ENCODE measurements at places on chromosomes 5 and 9. TPM values are rescaled to one million over a fixed set of nuclear protein-coding genes. Genes with fewer than 3 reads are reported as not detected.

- DNase-seq = no peak
Observed at GRCh38 chr5:5037674-5038073, 102.5 kb upstream of the ADAMTS16 start.

GRCh38 chr5:2184563-2185540 is 302.1 kb upstream of the IRX4 start:
- no peak for DNase-seq

DNA sequence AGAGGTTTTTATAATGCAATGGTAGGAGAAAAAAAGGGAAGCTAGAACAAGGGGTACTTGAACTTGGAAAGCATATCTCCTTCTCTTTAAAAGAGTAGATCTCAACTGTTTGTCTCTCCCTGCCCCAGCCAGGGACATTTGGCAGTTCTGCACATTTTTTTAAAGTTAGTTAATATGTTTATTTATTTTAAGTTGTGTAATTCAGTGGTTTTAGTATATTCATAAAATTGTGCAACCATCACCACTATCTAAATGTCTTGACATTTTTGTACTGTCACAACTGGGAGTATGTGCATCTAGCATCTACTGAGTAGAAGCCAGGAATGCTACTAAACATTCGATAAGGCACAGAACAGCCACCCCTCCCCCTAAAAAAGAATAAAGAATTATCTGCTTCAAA is 103.5 kb upstream of the DPYSL3 start:
- DNase-seq = no peak

Gene FUT7
- 1.1 TPM for total RNA-seq

DNA sequence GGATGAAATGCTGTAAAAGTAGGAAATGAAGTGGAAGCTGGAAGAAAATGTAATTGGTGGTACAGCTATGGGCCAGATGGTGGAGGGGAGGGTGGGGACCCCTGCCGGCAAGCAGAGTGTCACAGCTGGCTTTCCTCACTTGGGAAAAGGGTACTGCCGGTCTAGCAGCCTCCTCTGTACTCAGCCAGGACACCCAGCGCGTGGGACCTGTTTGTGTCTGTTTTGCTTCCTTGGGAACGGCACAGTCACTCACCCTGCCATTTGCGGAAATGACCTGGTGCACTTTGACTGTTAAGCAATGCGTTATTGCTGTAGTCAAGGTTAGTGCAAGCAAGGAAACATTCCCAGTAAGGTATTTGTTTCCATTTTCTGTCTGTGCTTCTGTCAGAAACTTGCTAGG is 10.1 kb downstream of the TMEM252 start:
- DNase-seq = peak; percentile 82

DNA sequence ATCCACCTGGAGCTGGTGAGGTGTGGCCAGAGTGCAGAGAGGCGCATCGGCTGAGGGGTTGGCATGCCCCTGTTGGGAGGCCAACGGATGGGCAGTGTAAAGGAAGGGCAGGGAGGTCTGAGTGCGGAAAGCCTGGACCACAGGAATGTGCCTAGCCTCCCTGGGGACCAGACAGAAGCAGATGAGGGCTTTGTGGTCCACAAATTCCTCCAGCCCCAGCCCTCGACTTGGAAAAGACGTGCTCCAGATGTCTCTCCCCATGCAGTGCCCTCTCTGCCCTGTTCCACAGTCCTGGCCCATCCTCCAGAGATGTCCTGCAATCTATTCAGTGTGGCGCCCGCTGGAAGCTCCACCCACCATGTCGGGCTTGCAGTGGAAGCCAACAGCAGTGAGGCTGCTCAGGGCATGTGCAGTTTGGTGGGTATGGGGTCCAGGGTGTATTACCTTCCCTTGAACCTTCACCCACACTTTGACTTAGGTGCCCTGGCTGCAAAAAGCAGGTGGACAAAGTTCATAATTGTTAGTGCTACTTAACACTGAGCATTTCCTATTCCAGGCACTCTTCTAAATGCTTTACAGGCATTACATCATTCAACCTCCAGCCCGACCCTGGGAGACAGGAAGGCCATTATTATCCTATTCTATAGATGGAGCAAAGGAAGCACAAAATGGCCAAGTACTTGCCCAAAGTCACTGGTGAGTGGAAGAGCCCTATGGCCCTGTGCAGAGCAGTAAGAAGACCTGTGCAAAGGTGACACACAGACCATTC is 120.2 kb upstream of the SLC25A48 start:
- DNase-seq = no peak

- DNase-seq = no peak
Observed at GRCh38 chr5:162664846-162665245, 597.3 kb downstream of the GABRG2 start.

Gene GLDC
- total RNA-seq = 0.77 TPM

DNA sequence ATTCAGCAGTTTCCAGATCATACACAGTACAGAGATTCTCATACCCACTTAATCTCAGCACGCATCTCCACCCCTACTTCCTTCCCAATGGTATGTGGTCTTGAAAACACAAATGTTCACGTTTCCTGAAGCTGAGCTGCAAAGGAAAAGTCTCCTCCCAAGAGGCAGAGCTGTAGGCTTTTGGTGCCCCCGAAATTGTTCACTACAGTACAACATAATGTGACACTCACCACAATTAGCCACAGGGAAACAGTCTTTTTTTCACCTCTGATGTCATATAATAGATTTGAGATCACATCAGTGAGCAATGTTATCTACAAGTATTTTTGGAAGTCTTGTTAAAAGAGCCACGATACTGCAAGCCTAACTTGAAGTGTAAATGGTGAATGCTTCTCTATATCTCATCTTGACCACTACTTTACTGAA is 40.2 kb downstream of the NFIB start:
- DNase-seq = no peak

DNA sequence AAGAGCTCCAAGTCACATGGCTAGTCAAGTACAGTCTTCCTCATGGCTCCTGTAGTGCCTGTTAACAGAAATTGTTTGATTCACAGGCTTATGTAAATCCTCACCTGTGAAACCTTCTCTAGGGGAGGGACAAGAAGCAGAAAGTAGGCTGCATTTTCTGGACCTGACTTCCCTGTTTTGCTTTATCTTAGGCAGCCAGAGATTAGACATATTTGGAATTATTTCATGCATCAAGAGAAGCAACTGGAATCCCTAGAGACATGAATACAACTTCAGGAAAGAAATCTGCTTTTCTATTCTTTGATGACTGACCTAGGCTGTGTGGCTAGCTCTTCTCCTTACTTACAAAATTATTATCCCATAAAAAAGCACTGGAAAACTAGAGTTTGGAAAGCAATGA is 52.3 kb downstream of the CAST start:
- no peak for DNase-seq

Gene KCNIP1
- 1.7 TPM for total RNA-seq

Gene DMRT3
- 0.24 TPM for total RNA-seq

DNA sequence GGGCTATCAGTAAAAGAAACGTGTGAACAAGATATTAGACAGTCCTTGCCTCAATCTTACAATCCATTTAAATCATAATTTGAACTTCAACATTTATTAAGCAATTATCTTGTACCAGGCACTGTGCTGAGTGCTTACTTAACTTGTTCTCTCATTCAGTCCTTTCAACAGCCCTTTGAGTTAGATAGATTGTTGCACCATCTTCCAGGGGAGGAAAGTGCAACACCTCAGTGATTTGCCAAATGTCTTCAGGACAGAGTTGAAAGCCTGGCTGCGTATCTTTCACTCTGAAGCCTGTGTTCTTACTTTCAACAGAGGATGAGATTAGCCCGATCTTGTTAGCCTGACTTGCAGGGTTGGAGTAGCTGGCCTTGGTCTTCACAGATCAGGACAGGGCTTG is 34.2 kb upstream of the SUB1 start:
- no peak for DNase-seq

Gene STPG3
- 0.38 TPM for total RNA-seq

GRCh38 chr5:10591966-10592365 is 28.1 kb downstream of the ANKRD33B start:
- no peak for DNase-seq

DNA sequence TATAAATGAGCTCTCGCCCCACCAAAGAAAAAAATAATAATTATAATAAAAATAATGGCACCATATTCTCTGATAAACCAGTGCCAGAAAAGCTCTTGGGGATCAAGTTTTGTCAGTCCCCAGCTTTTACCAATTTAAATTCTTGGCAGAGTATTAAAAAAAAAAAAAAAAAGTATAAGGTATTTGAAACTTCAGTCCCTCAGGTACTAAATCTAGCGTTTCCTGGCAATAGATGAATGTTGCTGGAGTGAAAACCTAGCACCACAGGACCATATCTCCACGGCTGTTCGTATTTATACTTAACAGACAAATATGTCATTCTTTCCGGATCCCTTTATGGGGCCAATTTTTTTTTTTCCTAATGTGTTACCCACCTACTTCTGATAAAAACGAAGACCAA is 646.2 kb downstream of the CCDC171 start:
- DNase-seq = no peak

GRCh38 chr9:131095666-131096268 is 564 bp upstream of the AIF1L start:
- no peak for DNase-seq

Gene MEIKIN
- not detected for total RNA-seq

Gene LEAP2
- total RNA-seq = 1.7 TPM

Gene SLC46A2
- 13.7 TPM for total RNA-seq

GRCh38 chr5:68147659-68148058 is 67.9 kb upstream of the PIK3R1 start:
- DNase-seq = no peak

Gene TLE4
- 48.6 TPM for total RNA-seq

GRCh38 chr5:145506185-145506850 is 328.8 kb downstream of the PRELID2 start:
- DNase-seq = no peak

DNA sequence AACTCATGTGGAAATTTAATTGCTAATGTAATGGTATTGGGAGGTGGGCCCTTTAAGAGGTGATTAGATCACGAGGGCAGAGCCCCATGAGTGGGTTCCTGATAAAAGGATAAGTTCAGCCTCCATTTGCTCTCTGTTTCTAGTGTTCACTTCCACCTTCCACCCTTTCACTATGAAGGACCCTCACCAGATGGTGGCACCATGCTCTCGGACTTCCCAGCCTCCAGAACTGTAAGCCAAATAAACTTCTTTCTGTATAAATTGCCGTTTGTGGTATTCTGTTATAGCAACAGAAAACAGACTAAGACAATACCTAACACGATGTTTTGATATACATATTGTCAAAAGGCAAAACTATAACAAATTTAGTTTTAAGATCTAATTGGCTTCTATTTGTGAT is 166.2 kb downstream of the DEPDC1B start:
- no peak for DNase-seq

DNA sequence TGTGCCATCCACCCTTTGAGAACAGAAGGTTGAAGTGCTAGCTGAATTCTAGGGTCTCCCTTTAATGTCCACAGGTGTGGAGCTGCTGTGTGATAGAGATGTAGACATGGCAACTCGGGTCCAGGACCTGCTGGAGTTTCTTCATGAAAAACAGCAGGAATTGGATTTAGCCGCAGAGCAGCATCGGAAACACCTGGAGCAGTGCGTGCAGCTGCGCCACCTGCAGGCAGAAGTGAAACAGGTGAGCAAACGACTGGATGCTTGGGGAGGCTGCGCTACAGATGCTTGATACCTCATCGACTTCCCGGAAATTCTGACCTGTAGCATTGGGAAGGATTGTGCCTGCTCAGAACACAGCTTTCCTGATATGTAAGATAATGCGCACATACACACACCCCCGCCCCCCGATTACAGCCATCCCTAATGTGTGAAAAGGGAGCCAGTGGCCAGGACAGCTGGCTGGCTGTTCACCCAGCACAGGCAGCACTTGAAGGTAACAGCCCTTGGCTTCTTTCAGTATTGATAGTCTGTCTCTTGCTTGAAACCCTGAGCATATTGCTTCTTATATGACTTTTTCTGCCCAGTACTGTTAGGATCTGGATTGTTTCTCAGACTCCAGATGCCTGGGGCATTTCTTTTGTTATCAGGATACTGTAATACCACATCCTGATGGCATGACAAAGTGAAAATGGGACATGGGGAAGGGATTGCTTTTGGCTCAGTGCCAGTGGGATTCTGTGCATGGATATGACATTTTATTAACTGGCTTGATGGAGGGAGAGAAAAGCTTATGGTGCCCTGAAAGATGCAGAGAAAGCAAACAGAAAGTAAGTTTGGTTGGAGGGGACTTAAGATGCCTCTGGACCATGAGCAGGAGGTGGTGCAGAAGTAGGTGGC is 216.8 kb upstream of the OTULINL start:
- DNase-seq = no peak

Gene RANBP17
- total RNA-seq = 12.3 TPM

- no peak for DNase-seq
Observed at GRCh38 chr5:141529002-141529401, 40.1 kb downstream of the PCDHGC5 start.

DNA sequence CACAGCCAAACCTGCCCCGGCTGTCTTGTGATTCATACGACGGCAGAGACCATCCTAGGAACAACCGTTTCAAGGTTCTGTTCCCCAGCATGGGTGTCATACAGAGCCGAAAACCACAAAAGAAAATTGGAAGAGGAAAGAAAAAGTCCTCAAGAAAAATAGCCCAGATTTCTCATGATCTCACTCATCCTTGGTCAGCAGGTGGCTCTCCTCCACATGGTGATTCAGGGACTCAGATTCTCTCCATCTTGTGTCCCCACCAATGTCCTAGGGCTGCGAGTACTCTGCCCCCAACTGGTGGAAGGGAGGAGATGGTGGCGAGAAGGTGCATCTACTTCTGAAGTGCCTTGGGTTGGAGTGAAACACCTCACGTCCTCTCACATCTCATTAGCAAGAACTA is 25.6 kb downstream of the PDZD2 start:
- DNase-seq = no peak

- no peak for DNase-seq
Observed at GRCh38 chr5:165425594-165425993, 1920.2 kb downstream of the MAT2B start.

- no peak for DNase-seq
Observed at GRCh38 chr5:96331681-96332361, 101.2 kb downstream of the PCSK1 start.

DNA sequence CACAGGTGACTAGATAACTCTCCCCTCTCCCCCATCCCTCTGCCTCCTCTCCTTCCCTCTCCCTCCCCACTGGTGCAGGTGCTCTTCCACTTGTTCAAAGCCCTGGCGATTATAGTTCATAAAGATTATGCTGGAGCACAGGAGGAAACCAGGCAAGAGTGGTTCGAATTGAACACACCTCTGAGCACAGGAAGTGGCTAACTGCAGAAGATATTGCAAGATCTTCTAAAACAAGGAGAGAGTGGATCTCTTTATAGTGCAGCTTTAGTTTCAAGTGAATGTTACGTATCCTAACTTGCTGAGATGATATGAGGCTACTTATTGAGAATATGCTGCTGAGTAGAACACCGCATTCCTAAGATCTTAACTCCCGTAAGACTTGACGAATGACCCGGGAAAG is 178.4 kb downstream of the GOLPH3 start:
- no peak for DNase-seq

Gene ZBED3
- total RNA-seq = 13.4 TPM

Gene GPR151
- total RNA-seq = not detected

All from lower lobe of right lung (tissue), 2 donors.